ENCODE measurements at places on chromosomes 16 and 17. TPM values are rescaled to one million over a fixed set of nuclear protein-coding genes. Genes with fewer than 3 reads are reported as not detected.

- no peak for DNase-seq
Measured at GRCh38 chr17:80990921-80991644, 558 bp upstream of the CHMP6 start.

DNA sequence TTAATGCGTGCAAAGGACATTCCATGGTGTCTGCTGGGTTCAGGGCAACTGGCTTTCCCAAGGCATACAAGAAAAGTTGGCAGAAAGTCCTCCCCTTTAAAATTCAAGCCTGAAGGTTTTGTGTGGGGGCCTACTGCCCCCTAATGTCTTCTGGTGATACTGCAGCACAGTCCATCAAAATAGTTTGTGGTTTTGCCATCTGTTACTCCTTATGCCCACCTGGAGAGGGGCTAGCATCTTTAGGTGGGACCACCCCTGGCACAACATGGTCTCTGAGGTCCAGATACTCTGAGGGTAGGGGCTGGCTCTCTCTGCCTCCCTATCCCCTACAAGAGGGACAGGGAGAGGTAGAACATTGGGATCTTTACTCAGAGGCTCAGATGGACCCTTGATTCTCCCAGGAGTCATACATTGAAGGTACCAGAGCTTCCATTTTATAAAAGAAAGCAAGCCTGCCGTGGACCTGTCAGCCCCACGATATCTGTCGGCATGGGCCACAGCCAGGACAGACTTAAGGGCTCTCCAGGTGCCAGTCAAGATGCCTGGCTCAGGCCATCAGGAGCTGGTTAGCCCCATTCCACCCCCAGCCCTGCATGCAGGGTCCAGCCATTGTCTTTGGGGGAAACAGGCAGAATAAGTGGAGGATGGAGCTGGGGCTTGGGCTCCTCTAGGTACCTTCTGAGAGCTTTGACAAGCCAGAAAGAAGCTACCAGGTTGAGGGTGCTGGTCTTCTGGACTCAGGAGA is 6.3 kb downstream of the ESRP2 start:
- DNase-seq, result peak; percentile 86

GRCh38 chr17:40316571-40317344 is 7.8 kb downstream of the RARA start:
- peak; percentile 93 for DNase-seq

DPEP1 gene
- polyA plus RNA-seq, result not detected

SLC39A11 gene
- 15.6 TPM for polyA plus RNA-seq

- no peak for DNase-seq
Measured at GRCh38 chr17:75218131-75218530, 12.7 kb downstream of the NUP85 start.

LGALS9C gene
- not detected for polyA plus RNA-seq

DNA sequence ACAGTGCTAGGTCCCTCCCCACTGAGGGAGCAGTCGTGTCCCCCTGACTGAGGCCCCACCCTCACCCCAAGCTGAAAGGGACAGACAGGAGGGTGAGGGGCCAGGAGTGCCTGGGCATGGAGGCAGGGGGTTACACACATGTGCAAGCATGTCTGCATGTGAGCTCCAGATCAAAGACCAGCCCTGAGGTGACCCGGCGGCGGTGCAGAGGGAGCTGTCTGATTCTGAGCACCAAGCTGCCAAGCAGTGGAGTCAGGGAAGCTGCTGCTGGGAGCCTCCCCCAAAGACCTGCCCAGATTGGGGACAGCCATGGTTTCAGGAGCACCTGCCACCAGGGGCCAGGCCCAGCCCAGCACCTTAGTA is 5.5 kb downstream of the DLX3 start:
- DNase-seq, result no peak

DNA sequence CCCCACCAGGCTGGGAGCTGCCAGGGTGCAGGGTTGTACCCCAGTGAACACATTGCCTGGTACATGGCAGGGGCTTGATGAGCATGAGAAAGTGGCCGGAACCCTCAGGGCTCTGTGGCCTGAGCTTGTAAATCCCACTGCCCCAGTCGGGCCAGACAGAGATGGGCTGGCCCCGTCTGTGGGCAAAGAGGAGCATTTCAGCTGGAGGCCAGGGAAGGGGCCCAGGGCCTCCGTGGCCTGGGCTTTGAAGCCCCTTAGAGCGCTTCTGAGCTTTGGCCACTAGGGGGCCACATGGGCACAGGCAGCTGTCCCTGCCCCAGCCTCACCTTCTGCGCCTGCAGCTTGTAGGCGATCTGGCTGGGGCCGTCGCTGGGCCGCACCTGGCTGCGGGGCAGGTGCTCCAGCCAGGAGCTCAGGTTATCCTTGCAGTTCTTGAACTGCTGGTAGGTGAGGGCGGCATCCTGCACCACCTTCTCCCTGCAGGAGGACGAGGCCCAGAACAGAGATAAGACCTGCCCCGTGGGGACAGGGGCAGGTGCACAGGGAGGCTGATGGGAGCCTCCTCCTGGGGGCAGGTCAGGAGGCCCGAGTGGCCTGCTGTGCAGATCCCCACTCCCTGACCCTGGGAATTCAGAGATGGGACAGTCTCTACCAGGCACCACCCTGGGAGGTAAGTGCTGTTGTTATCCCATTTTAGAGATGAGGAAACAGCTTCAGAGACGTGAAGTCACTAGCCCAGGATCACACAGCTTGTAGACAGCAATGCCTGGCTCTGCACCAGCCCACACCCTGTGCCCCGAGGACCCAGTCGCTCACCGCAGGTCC is 12.8 kb downstream of the EVPL start:
- peak; percentile 79 for DNase-seq

DNA sequence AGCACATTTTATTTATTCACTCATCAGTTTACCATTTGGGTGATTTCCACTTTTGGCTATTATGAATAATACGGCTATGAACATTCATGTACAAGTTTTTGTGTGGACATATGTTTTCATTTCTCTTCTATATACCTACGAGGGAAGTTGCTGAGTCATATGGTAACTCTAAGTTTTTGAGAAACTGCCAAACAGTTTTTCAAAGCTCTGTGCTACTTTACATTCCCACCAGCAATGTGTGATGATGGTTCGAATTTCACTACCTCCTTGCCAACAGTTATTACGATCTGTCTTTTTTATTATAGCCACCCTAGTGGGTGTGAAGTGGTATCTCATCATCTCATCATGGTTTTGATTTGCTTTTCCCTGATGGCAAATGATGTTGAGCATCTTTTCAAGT is 63.7 kb upstream of the MRTFB start:
- peak; percentile 83 for DNase-seq

GRCh38 chr17:72192800-72193192 is 72.0 kb downstream of the SOX9 start:
- DNase-seq, result peak; percentile 94

DNA sequence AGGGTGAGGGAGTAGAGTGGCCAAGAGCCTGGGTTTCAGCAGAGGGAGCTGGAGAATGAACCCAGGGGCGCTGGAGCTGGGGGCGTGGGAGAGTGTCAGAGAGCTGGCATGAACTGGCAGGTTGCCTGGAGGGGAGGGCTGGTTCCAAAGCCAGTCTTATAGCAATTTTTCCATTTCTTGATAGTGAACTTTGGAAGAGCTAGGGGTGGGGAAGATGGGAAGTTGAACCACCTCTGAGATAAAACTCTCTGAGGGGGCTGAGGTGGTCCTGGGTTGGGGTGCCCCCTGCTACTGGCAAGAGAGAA is 36.9 kb downstream of the ADGRG5 start:
- DNase-seq, result no peak

DNA sequence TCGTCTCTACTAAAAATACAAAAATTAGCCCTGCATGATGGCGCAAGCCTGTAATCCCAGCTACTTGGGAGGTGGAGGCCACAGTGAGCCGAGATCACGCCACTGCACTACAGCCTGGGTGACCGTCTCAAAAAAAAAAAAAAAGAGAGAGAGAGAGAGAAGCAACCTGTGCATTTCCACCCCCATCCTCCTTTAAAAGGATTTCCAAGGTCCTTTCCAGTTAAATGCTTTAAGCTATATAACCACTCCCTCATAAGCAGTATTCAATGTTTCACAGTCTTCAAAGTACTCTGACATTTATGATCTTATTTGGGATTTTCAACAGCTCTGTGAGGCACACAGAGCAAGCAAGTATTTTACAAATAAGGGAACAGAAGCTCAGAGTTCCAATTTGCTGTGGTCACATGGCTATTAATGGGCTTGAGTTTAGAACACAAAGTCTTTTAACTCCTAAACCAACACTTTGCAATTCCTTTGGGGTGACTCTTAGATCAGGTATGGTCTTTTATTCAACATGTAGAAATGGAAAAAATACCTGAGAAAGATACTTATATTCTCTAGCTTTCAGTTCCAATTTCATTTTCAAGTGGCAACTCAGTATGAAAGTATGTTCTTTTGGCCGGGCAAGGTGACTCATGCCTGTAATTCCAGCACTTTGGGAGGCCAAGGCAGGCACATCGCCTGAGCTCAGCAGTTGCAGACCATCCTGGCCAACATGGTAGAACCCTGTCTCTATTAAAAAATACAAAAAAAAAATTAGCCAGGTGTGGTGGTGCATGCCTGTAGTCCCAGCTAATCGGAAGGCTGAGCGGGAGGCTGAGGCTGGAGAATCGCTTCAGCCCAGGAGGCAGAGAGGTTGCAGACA is 31.3 kb downstream of the SPOP start:
- DNase-seq, result peak; percentile 84

DNA sequence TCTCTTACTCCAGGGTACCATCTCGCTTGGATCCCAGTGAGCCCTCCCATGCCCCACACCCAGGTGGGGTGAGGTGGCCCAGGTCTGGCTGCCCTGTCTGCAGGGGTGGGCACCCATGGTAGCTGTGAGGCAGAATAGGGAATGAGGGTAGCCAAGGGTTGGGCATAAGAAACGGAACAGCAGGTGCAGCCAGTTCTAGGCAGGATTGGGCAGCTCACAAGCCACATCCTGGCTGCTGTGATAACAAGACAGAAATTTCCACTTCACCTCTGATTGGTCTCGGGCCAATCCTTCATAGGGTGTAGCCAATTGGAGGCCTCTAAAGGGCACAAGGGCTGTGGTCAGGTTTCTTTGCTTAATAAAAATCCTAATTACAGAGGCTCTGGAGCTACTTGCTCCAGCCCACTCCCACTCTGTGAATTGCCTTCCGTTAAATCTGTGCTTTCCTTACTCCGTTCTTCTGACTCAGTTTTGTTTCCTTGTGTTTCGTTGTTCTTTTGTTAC is 1.5 kb upstream of the ARHGDIG start:
- DNase-seq, result peak; percentile 13

- no peak for DNase-seq
Measured at GRCh38 chr17:57154921-57155320, 69.9 kb downstream of the AKAP1 start.

GRCh38 chr16:73031155-73031866 is 16.6 kb downstream of the ZFHX3 start:
- DNase-seq, result peak; percentile 80

DNA sequence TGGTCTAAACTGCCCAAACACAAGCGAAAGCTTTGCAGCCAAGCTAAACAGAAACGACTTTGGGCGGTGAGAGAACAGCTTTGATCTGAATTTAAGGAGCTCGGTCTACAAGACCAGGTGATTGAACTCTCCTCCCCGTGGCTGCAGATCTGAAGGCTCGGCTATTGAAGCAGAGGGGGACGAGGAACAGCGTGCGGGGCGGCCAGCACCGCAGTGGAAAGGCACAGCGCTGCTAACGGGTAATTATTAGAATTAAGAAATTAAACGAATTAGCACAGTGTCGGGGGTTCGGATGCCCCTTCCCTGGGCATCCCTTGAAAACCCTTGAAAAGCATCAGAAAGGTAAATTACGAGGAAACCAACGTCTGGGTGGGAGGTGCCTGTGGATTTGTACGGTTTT is 431 bp downstream of the TEKT3 start:
- no peak for DNase-seq

GRCh38 chr16:16015849-16016248 is 66.4 kb downstream of the ABCC1 start:
- DNase-seq, result no peak

- no peak for DNase-seq
Measured at GRCh38 chr17:39663340-39663687, 1.8 kb upstream of the TCAP start.

MLKL gene
- polyA plus RNA-seq, result 10.0 TPM

CHST4 gene
- polyA plus RNA-seq, result not detected

- no peak for DNase-seq
Measured at GRCh38 chr16:24966634-24967033, 48.5 kb downstream of the ARHGAP17 start.

DNA sequence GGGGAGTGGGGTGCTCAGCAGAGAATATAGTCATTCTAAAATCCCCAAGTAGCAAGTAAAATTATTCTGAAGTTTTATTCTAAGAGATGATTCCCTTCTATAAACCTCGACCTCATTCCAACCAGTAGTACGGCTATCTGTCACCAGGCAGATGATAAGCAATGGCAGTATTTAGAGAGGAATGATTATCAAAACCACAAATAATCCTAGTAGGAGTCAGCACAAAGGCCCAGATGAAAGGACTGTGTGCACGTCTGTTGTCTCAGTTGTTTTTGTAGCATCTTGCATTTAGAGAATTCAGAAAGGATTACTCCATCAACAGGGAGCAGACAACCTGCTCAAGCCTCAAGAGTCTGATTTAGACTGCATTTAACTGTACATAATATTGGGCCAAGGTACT is 21.2 kb downstream of the EZH1 start:
- DNase-seq, result no peak

GRCh38 chr16:50266337-50267091 is at the start of gene ADCY7:
TSS of gene ADCY7 (plus strand) at chr16:50266551. CDS start at chr16:50288180, 21,629 bp downstream.
- peak; percentile 93 for DNase-seq

CACNG1 gene
- polyA plus RNA-seq, result not detected

DNA sequence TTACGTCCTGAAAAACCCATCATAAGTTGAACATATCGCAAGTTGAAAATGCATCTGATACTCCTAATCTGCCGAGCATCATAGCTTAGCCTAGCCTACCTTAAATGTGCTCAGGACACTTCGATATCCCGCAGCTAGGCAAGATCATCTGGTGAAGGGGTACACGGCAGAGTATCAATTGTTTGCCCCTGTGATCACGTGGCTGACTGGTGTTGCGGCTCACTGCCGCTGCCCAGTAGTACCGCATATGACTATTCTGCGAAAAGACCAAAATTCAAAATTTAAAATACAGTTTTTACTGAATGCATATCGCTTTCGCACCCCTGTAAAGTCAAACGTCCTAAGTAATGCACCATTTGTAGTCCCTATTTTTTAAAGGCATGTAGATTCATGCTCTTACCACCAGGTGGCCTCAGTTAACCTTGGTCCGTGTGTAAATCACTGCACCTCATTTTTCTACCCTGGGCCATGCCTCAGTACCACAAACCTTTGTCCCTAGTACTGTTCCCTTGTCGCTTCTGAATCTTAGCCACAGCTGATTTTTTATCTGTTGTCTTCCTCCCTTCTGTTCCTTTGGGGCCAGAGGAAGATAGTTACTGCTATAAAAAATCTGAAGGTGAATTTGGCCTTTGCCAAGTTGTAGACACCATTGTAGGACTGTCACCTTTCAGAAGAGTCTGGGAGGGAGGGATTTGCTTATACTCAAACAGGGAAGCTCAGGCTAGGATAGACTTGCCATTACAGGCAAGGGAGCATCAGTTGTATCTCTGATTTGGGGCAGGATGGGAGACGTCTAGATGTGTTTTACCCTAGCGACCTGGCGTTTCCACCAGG is 34.4 kb downstream of the WWP2 start:
- DNase-seq, result peak; percentile 78

DNA sequence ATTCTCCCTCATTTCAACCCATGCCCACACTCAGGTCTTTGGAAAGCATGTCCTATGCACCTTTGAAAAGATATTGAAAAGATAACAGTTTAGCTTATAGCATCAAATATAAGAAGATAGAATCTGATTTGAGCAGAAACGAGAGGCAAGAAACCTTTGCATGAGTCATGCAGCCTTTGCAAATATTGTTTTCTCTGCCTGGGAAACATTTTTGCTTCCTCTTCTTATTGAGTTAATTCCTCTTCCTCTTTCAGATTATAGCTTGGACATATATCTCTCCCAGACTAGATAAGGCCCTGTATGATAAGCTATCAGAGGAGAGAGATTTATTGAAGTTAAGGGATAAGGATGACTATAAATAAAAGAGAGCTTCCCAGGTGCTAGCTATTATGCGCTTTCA is 46.1 kb upstream of the KCNJ2 start:
- no peak for DNase-seq
